ENCODE measurements at places on chromosomes 2 and 18.

- DNase-seq, result no peak
Measured at GRCh38 chr2:240400371-240401161, 34.9 kb upstream of the GPC1 start.

- DNase-seq, result no peak
Measured at GRCh38 chr2:46538393-46538792, 59.0 kb downstream of the TMEM247 start.

- DNase-seq, result no peak
Measured at GRCh38 chr2:62884514-62884913, 166.1 kb upstream of the OTX1 start.

GRCh38 chr2:170717991-170718589 is 3.0 kb downstream of the SP5 start:
- no peak for DNase-seq

Data from HS-27A (cell line).